Muscle of back (tissue), 13 donors: ENCODE measurements at places on chromosomes 13 and 19.

DNA sequence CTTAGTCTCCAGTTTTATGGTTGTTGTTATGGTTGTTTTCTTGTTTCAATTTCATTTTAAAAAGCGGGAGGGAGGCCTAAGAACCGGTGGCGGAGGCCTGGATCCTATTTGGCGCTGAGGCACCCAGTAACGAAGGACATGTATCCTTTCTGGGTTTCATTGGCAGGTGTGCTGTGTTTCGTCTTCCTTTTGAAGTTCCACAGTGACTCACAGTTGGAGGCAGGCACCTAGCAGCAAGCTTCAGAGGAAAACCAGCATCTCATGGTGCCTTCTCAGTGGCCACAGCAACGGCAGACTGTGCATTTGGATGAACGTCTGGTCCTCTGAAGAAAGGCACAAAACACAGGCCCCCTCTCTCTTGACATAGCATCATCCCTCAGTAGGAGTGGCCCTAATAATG, 697.2 kb downstream of the EFNB2 start:
- no peak for DNase-seq

GRCh38 chr19:2145831-2146241, 5.5 kb downstream of the AP3D1 start:
- no peak for DNase-seq

DNA sequence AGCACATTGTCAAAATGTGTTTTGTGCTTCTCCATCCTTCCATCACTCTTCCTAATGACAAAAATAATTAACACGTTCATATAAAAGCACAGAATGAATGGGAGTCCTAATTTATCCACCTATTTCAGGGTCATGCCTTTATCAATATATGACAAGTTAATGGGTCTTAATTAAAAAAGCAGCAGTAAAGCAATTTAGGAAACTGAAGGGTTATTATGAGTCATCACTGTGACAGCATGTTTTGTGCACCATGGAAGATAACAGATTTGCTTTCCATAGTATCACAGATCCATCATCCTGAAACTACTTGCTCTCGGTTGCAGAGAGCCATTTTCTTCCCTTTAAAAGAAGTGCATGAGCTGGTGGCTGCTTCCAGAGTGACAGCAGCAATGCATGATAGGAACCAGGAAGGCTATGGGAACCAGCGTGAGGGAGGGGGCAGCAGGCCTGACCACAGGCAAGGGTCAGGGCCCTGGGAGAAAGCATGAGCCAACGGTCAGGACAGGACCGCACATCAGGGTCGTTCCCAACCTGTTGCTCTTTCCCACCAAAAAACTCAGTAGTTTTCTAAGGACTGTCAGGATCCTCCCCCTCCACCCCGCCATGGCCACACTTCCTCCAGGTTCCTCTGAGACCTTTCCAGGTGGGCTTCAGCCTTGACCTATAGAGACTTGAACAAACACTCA, 784.1 kb downstream of the UQCRFS1 start:
- no peak for DNase-seq

DNA sequence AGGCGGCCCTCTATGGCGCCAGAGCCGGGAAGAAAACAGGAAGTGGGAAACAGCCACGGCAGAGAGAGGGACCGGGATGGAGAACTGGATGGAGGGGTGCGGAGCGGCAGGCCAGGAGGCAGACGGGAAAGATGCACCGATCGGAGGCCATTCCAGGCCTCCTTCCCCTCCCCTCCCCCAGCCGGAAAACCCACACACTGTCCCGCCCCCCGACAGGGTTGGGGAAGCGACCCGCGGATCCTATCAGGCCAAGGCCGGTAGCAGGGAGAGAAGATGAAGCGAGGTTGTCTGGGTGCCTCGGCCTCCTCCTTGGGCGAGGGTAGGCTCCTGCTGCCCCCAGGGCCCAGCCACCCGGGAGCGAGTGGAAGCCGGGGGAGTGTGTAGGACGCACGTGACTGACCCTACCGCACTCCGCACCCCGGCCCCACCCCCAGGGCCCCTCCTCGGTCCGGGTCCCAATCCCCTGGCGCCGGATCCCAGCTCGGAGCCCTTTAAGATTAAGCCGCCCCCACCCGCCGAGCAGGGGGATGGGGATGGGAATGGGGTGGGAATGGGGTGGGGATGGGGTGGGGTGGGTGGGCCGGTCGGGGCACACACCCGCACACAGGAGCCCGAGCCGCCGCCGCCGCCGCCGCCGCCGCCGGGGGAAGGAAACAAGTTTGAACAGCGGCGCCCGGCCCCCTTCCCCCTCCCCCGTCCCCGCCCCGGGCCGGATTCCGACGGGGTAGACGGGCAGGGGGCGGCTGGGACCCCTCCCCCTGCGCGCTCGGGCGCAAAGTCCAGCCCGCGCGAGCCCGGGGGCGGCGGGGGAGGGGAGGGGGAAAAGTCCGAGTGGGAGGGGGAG, 1.5 kb downstream of the ERF start:
- peak; percentile 84 for DNase-seq

DNA sequence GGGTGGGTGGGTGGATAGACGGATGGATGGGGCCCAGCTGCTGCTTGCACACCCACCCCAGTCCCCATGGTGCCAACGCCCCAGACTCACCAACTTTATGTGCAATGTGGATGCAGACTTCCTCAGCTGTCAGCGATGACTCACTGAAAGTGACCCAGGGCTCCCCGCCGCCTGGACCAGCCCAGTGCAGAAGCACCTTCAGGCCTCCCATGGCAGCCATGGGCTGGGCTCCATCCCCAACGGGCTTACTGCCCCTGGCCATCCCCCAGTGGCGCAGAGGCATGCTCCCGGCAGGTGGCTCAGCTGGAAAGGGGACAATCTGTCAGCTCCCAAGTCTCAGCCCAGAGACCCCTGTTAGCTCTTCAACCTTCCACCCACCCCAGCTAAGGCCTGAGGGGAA, 2.2 kb downstream of the TYK2 start:
- DNase-seq = no peak

DNA sequence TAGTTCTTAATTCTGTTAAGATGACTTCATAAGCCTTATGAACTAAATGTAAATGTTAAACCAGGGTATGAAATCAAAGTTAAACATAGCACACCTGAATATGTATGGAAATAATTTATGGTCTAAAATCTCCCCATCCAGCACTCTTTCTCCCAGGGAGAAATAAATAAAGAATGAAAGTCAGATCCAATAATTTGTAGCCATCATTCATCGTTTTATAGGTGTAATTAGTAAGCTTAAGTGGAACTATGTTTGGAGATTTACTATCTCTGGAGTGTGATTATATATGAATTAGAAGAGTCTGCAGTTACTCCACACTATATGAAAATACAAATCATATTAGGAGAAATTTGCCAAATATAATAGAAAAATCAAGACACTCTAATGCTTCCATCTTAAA, 405.1 kb downstream of the DACH1 start:
- DNase-seq = no peak

GRCh38 chr13:109773276-109773675, 13.1 kb downstream of the IRS2 start:
- DNase-seq = no peak

GRCh38 chr19:32691952-32692726, 518 bp downstream of the NUDT19 start:
- peak; percentile 79 for DNase-seq

- peak; percentile 6 for DNase-seq
These were observed 202.3 kb upstream of the KLHL1 start for GRCh38 chr13:70310396-70311119.

DNA sequence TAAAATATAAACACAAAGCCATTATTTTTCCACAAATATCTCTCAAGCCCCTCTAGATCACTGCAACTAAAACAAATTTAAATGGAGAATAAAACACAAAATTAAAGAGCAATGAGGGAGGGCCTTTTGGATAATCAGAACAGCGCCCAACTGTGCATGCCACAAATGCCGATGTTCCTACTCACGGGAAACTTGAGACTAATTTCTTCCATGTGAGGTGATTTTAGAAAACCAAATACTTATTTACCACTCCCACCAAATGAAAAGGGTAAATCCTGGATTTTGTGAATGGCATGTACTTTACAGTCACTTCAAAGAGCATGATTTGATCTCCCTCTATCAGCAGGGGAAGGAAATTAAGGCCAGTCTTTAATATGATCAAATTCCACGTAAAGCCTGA, 74.8 kb downstream of the SLC7A1 start:
- peak; percentile 80 for DNase-seq

- DNase-seq = no peak
These were observed 1.8 kb downstream of the LRG1 start for GRCh38 chr19:4537953-4538600.

DNA sequence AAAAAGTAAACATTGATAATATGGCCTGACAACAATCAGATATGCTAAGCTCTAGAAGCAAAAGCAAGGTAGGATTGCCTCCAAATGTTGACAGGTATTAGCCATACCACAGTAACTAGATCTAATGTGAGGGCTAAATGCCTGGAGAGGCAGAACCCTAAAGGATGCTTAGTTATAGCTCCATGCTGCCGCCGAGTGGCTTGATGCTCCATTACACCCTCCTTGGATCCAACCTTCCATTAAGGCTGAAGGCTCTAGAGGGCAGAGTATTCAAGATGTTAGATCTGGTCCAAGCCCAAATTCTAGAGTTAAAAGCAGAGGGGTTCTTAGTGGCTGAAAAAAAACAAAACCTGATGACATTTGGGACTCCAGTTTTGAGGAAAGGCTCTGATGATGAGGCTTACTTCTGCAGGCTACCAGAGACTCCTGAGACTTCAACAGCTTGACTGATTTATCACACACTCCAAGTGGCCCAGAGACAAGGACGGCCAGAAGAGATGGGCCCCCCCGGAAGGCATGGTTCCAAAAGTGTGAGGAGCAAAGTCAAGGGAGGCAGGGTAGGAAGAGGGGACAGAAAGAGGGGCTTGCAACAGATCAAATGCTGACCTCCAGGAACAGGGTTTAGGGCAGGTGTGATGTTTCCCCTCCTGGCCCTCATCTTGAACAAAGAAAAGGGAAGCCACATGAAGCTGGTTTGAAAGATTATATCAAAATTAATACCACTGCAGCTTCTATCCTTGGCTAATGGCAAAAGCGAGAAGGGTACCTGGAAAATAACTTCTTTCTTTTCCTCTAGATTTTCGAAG, 21.9 kb upstream of the CPB2 start:
- peak; percentile 51 for DNase-seq

DNA sequence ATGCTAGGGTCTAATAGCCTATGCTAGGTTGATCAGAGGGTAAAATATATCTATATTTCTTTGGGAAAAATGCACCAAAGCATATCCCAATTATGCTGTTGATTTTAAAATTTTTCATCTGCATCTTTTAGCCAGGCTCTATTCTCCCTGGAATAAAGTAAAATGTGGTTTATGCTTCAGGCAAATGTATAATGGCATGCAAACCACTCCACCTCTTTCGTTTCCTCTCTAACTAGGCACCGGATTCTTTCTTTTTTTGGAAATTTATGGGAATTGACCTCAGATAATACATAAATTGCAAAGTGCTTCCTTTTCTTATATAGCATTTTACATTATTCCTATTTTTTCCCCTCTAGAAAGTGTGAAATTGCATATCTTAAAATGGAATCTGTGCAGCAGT, 386.5 kb downstream of the OLFM4 start:
- no peak for DNase-seq

GRCh38 chr13:102033386-102033785, 368.5 kb downstream of the FGF14 start:
- no peak for DNase-seq

DNA sequence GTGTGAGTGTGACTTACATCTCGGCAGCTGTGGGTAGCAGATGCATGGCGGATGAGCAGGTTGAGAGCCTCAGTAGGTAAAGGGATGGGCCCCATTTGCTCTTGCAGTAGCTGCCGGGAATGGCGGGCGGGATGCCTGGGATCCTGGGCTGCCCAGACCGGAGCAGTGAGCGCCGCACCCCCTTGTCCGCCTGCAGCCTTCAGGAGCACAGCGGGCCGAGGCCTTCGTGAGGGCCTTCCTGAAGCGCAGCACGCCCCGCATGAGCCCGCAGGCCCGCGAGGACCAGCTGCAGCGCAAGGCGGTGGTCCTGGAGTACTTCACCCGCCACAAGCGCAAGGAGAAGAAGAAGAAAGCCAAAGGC, 4.1 kb downstream of the POP4 start:
- no peak for DNase-seq

DNA sequence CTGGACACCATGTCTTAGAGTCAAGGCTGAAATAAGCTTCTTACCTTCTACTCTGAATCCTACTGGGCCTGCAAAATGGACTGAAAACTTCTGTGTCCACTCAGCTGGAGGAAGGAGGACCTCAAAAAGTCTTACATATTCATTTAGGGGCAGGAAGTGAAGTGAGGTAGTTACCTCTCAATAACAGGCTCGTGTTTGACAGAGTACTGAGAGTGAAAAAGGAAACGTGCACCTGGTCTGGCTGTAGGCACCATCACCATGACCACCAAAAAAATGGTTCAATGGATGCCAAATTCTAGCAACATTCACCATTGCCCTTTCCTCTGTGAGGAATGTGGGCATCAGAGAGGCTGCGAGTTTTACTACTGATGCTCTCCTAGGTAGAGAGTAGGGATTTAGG, 176.2 kb downstream of the RFC3 start:
- DNase-seq = no peak

DNA sequence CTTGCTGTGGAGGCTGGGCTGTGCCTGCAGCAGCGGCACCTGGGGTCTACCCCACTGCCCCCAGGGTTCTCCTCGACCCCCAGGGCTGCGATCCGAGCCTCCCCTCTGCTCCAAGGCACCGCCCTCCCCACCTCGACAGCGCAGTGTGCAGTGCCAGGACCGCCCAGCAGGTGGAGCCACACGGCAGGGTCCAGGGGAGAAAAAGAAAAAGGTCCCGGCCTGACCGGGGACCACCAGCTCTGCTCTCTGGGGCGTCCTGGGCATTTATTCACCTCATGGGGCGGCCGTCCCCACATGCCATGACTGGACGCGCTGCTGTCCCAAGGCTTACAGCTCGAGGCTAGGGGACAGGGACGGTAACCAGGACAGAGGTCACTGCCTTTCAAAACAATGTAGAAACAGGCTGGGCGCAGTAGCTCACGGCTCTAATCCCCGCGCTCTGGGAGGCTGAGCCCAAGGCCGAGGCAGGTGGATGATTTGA, 10.6 kb downstream of the REXO1 start:
- no peak for DNase-seq

DNA sequence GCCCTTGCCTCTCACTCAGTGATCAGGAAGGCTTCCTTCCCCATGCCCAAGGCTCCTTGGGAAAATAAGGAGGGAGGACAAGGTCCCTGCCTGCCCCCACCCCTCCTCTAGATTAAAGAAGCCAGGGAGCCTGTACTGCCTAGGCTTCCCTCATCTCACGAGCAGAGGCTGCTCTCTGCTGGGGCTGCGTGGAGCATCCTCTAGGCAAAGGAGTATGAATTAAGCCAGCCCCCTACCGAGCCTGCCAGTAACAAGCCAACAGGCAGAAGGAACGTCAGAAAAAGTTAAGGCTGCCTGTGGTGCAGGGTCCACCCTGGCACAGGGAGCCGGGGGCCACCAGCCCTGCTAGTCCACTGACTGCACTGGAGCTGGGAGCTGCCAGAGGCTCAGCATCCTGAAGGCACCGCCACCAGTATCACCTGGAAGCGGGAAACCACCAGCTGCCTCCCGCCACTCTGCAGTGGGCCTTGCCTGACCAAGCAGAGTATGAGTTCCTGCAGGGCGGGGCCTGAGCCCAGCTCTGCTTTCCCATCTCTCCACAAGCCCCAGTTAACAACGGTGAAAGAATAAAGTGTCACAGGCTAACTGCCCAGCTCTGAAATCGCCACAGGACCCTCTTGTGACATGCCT, 6.8 kb downstream of the NAPA start:
- DNase-seq = no peak

GRCh38 chr13:30648522-30649012, 30.8 kb downstream of the USPL1 start:
- DNase-seq = no peak
